ENCODE measurements at places on chromosomes 5 and 9. TPM values are rescaled to one million over a fixed set of nuclear protein-coding genes. Genes with fewer than 3 reads are reported as not detected.

Gene PKD2L2
- not detected for total RNA-seq

Gene SMIM33
- not detected for total RNA-seq

Gene PTPN3
- under 0.01 TPM for total RNA-seq

Gene ABCA2
- total RNA-seq, result 20.0 TPM

Gene TMED9
- 192 TPM for total RNA-seq

Gene PTGER4
- total RNA-seq, result 3.4 TPM

Gene CCNJL
- 0.18 TPM for total RNA-seq

Gene SETD9
- 7.3 TPM for total RNA-seq

Gene CFAP77
- not detected for total RNA-seq

Gene NDST1
- total RNA-seq, result 26.5 TPM

Gene DND1
- 0.14 TPM for total RNA-seq

Gene SNAPC3
- total RNA-seq, result 36.1 TPM

Gene KCNV2
- not detected for total RNA-seq

Gene FAM221B
- total RNA-seq, result not detected
